ENCODE measurements at places on chromosomes 2 and 18. TPM values are rescaled to one million over a fixed set of nuclear protein-coding genes. Genes with fewer than 3 reads are reported as not detected.

- DNase-seq = no peak
Observed at GRCh38 chr2:205297846-205298245, 384.5 kb upstream of the NRP2 start.

GRCh38 chr2:174334781-174335251 lies at the start of gene SP9:
TSS of gene SP9 (plus strand) at chr2:174334954. CDS start at chr2:174335093, 139 bp downstream.
- DNase-seq = no peak

Gene COLEC12
- total RNA-seq = 79.2 TPM

Gene STK16
- total RNA-seq = 26.7 TPM

DNA sequence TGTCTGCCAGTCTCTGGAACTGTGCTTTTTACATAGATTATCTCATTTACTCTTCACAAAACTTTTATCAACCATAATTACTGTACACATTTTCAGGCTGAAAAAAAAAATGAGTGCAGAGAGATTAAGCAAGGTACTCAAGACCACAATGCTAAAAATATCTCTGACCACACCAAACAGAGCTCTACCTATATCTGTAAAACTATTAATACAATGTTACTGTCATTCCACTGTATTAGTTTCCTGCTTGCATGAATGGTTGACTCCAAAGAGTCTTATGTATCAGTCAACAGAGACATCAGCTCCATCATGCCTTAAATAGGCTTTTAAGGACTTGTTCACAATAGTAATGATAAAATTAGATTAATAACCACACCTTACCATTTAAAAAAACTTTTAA lies 134.7 kb upstream of the CCDC150 start:
- DNase-seq = no peak

All from lower lobe of right lung (tissue), 2 donors.